ENCODE measurements at places on chromosomes 6 and 20.

- no peak for DNase-seq
Observed at GRCh38 chr6:74366634-74367033, 670.6 kb downstream of the CD109 start.

GRCh38 chr20:8505476-8506200, 373.6 kb downstream of the PLCB1 start:
- DNase-seq, result no peak

DNA sequence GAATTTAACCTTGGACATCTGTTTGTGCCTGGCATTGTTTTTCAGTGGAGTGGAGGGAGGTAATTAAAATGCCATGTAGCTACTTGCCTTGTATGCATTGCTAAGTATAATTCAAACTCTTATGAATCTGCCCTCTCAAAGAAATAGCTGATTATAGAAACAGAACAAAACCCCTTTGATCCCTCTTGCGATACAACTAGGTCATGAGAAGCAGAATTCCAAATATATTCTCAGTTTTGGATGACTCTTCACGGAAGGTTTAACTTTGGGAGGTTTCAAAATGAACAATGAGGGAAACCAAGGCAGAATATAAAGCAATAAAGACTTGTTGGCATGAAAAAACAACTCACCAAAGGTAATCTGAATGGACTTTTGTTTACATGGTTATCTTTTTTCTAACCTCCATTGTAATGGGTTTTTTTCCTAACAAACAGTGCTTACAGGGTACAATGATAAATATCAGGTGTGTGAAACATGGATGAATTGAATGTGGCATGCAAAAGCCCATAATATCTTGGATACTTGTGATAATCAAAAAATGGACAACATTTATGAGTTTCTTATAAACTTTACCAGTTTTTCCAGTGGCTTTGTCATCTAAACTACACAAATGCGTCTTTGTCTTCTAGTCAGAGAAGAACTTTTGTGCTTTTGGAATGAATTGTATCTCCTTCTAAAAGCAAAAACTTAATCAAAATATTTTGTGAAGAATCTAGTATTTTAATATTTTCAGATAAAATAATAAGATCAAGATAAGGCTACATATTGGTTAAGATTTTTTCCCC, 15.7 kb upstream of the HEY2 start:
- DNase-seq, result no peak

- no peak for DNase-seq
Observed at GRCh38 chr6:157187182-157188083, 135.9 kb downstream of the TMEM242 start.

DNA sequence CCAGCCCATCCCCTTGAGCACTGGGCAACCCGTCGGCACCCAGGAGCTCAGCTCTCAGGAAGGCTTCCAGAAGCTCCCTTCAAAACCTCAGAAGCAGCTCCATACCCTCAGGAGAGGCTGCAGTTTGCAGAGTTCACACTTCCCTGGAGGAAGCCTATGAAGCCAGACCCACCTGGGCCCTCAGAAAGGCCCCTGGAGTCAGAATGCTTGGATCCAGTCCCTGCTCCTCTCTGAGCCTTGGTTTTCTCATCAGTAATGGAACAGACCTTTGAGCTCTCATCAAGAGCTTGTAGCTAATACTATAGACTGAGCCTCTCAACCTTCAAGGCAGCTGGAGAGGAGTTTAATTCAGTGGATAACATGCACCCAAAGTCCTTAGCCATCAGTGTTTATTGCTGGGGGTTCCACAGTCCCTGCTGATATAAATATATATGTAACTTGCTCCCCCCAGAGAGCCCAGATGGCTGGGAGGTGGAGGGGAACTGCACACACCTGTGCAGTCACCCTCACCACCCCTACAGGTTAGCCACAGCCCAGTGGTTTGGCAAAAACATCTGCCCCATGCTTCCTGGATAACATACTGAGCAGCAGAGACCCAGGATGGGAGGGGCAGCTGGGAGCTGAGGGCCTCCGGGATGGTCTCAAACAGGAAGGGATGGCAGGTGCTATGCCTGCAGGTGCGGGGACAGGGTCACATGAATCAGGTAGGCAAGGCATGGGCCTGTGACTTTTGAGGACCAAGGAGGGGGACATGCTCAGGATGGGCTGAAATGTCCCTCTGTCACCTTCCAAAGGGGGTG, 120.1 kb downstream of the SNX5 start:
- DNase-seq, result no peak

DNA sequence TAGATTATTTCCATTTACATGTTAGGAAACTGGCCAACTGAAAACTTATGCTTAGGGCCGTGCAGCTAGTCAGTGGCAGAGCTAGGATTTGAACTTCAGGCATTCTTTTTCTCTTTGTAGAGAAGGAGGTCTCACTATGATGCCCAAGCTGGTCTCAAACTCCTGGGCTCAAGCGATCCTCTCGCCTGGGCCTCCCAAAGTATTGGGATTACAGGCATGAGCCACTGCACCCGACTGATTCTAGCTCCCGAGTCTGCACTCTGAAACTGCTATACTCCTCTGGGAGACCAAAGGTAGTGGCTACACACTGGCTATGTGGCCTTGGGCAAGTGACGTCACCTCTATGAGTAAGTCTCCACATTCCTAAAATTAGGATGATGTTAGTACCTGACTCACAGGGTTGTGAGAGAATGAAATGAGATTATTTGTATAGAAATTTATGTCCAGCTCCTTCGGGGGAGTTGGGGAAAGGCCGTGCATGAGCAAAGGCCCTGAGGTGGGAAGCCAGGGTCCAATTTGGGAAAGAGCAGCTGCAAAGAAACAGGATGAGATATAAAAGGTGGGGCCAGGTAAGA, 6.4 kb downstream of the PLTP start:
- no peak for DNase-seq

DNA sequence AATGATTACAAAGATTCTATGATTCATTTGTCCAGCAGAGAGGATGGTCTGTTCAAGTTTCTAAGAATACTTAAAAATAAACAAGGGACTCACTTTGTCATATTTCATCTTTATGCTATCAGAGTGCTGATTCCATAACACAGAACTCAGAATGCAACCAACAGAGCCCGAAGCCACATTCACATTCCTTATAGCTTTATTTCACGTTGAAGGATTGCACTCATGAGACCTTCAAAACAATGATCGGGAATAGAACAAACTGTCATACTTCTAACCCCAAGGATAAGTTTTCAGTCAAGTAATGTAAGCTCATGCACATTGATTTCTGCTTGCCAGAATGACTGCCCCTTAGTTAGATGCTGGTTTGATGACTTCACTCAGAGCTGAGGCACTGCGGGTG, 25.2 kb downstream of the FNDC1 start:
- no peak for DNase-seq

- no peak for DNase-seq
Observed at GRCh38 chr6:70221025-70221714, 81.7 kb downstream of the COL9A1 start.

GRCh38 chr6:166488701-166489100, 97.8 kb downstream of the RAMACL start:
- DNase-seq, result no peak

DNA sequence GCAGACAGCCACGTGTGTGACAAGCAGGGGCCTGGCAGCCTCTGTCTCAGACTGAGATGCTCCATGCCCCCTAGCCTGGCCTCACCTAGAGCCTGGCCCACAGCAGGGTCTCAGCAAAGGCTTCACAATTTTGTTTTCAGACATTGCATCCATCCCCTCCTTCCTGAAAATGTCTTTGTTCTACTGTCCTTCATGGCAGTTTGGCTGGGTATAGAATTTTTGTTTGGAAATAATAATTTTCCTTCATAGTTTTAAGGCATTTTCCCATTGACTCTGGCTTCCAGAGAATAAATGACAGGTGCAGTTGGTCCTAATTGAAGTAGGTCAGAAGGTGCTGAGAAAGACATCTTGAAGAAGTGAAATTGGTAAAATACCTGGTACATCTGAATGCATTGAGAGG, 216.2 kb downstream of the EYA2 start:
- DNase-seq, result no peak

GRCh38 chr6:13709689-13710551, 1.7 kb downstream of the RANBP9 start:
- no peak for DNase-seq

DNA sequence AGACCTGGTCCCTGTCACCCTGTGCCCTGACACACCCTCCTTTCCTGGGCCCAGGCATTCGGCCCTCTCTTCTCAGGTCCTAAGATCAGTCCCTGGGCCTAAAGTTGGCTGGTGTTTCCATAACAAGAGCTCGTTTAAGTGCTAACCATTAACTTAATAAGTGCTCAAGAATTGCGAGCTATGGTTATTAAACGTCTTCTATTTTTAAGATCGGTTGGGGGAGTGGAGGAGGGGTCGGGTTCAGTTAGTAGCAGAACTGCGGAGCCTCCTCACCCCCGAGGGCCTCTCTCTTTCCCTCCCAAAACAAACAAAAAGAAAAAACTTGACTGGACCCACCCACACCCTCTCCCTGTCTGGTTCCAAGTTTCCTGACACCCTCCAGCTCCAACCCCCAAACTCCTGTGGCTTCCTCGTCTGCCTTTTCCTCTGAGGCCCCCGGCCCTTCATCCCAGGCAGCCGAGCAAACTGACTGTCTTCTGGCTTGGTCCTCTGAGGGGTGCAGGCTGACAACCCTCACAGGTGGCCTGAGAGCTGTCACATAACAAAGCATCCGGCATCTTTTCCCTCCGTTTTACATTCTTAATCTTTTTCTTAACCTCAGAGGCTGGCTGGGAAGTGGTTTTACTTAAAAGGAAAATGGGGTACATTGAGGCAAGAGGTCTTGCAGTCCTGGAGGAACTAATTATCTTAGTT, 2.0 kb downstream of the STK35 start:
- no peak for DNase-seq

- DNase-seq, result no peak
Observed at GRCh38 chr6:103570431-103570830, 1289.3 kb downstream of the HACE1 start.

DNA sequence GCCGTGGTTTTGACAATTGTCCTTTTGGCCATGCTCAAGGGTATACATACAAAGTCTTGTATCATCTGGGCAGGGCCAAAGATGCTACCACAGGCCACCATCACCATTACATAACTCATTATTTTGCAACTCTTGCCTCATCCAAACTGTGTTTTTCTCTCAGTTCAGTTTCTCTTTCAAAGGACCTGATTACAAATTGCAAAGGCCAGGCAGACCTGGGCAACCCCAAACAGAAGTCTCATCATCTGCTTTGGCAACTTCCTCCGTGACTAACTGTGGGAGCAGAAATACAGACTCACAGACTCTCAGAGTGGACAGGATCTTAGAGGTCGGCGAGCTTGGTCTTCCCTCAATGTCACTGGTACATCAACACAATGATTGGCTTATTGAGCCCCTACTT, 117.8 kb upstream of the NEDD9 start:
- DNase-seq, result no peak

All from T-helper 2 cell treated with Interferon-gamma antibody and Interleukin-4, amounts not matched to agents 5 μg/mL and 100 μg/mL, for 36 hours (primary cell).